Tibial artery (tissue), 4 donors: ENCODE measurements at places on chromosomes 6 and 20.

- no peaks in the 10 kb centered on the region for H3K4me1 ChIP-seq
- H3K27me3 ChIP-seq = no peaks in the 10 kb centered on the region
- DNase-seq = no peak
- H3K36me3 ChIP-seq = peaks cover 11% of the 10 kb centered on the region
- no peak overlapping the region for H3K4me3 ChIP-seq
Observed at GRCh38 chr6:25503686-25504085, 148.3 kb upstream of the SCGN start.

DNA sequence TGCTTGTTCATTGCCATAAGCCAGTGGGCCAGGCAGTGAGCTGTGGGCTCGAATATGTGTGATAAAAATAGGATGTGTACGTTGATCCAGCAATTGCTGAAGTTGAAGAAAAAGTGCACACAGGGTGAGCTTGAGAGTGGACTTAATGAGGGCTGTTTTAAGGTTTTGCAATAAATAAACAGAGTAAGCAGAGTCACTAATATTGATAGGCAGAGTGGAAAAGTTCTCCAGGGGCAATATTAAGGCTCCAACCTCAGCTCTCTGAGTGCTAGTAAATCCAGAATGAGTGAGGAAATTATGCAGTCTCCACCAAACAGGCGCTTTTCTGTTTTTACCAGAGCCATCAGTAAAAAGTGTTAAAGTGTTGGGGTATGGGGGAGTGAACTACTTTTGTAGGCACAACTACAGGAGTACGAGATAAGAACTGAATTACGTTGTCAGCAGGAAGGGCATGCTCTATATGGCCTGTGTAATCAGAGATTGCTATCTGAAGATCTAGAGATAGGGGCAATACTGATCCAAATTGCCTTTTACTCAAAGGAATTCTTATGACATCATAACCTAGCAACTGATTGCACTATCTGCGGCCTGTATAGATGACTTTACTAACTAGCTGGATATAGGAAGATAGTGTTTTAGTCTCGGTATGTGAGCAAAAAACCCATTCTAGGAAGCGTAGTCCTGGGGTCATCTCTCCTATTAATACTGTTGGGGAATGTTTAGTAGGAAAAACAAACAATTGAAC, 7.6 kb upstream of the TBC1D20 start:
- no peak overlapping the region for H3K27ac ChIP-seq
- H3K4me1 ChIP-seq = no peaks in the 10 kb centered on the region
- no peak overlapping the region for H3K4me3 ChIP-seq
- no peaks in the 10 kb centered on the region for H3K27me3 ChIP-seq
- no peak for DNase-seq
- H3K36me3 ChIP-seq = no peaks in the 10 kb centered on the region

DNA sequence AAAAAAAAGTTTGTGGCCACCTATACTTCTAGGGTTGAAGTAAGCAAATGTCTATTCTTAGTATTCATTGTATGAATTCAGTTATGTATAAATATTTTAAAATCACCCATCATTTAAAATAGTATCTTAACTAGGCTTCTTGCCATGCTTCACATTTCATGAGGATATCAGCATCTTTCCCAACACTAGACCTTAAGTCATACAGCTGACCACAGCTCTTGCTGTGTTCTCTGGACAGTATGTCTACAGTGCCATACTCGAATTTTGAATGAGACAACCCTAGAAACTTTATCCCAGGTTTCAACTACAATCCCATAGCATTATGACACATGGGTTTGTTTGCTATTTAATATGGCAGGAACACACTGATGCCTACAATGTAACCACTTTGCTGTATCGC, 5.2 kb downstream of the TXNDC5 start:
- peaks cover 15% of the 10 kb centered on the region for H3K4me1 ChIP-seq
- no peak overlapping the region for H3K27ac ChIP-seq
- H3K36me3 ChIP-seq = peaks cover 43% of the 10 kb centered on the region
- H3K4me3 ChIP-seq = no peak overlapping the region

DNA sequence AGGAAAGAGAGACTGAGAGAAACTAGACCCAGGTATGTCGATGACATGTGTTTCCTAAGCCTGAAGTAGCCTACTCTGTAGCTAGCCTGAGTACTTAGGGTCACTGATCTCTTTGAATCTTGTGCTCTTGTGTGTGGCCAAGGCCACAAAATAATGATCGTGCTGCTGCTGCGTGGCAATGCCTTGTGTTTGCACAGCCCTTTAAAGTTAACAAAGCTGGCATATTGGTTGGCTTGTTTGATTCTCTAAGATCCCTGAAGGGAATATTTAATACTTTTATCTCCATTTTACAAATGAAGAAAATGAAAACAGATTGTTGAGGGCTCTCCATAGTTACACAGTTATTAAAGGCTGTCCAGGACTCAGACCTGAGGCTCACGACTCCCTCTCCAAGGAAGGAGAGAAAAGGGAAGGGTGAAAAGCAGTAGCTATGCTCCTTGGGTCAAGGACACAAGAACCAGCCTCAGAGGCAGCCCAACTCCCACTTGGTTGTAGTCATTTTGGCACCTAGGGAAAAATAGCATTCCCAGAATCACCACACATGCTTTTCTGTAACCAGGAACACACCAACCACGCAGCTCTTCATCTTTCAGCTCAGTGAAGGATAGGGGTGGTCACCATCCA, 130.7 kb downstream of the LRFN2 start:
- no peaks in the 10 kb centered on the region for H3K4me1 ChIP-seq
- no peaks in the 10 kb centered on the region for H3K36me3 ChIP-seq
- peaks cover 4% of the 10 kb centered on the region for H3K27me3 ChIP-seq
- DNase-seq = no peak

DNA sequence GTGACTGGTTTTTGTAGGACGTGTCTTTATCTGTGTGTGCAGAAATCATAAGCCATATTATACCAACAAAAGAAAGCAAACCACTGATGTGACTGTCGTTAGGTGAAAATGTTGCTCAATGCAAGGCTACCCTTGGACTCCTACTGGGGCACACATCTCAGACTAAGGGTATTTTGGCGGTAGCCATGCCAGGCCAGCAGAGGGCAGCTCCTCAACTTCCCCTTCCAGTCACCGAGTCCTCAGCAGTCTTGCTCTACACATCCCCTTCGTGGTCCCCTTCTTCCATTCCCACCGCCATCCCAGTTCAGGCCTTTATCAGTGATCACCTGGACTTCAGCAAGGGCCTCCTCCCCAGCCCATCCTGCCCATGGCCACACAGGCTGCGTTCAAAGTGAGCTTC, 113.7 kb upstream of the GGTLC1 start:
- H3K27ac ChIP-seq = no peak overlapping the region
- DNase-seq = no peak
- H3K4me1 ChIP-seq = no peaks in the 10 kb centered on the region
- no peaks in the 10 kb centered on the region for H3K27me3 ChIP-seq

DNA sequence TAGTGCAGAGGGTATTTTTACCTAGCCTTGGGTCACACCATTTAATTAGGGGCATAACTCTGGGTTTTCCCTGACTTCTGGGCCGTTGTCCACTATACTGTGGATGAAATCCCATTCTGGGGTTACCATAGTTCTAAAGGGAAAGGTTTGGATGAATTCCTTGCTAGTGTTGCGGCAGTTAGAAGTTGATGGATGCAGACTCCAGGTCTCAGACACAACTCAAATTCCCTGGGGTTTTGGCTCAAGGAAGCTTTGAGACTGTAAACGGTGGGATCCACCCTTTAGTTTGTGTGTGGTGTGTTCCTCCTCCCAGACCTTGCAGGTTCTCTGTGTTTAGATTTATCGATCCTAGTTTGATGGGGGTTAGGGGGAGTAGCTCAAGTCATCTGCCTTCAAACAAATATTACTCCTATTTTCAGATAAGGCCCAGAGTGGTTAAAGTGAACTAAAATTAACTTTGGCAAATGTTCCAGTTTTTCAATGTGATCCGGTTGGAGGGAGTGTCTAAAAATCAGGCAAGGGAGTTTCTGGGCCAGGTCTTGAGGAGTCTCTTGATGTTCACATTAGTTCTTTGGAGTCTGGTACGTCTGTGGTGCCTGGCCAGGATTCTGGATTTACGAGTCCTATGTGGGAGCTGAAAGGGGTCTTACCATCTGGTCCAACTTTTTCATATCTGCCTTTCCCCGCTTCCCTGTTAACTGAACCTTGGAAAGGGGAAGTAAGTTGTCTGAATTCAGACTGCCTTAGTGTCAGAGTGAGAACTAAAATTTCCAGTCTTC, 1.5 kb downstream of the RALY start:
- peaks cover 54% of the 10 kb centered on the region for H3K4me1 ChIP-seq
- DNase-seq = no peak
- H3K27me3 ChIP-seq = no peaks in the 10 kb centered on the region
- no peaks in the 10 kb centered on the region for H3K36me3 ChIP-seq

- H3K4me1 ChIP-seq = no peaks in the 10 kb centered on the region
- H3K36me3 ChIP-seq = peaks cover 22% of the 10 kb centered on the region
- no peak for DNase-seq
- H3K27me3 ChIP-seq = no peaks in the 10 kb centered on the region
- peak overlapping the region; percentile 98 for H3K27ac ChIP-seq
Observed at GRCh38 chr6:19839237-19839546, 2.0 kb downstream of the ID4 start.

DNA sequence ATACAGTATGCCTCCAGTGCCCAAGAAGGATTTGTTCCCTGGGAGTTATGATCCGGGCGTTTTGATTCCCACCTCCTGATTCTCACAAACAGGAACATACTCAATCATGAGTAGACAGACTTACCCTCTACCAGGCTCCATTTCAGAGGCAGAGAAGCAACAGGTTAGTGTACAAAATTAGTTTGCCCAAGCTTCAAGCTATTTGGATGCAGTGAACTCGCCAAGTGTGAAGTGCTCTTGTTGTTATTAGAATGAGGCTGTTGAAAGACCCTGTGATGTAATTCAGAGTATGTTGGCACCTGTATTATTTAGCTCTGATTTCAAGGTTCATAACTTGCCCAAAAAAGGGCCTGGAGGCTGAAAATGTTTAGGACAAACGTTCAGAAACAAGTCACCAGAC, 247.0 kb downstream of the PHACTR1 start:
- no peaks in the 10 kb centered on the region for H3K36me3 ChIP-seq
- H3K4me3 ChIP-seq = peak overlapping the region; percentile 27
- no peak for DNase-seq
- peaks cover 80% of the 10 kb centered on the region for H3K4me1 ChIP-seq

- H3K36me3 ChIP-seq = no peaks in the 10 kb centered on the region
- H3K4me1 ChIP-seq = no peaks in the 10 kb centered on the region
- DNase-seq = no peak
- no peaks in the 10 kb centered on the region for H3K27me3 ChIP-seq
- no peak overlapping the region for H3K4me3 ChIP-seq
Observed at GRCh38 chr20:7908905-7909304, 31.4 kb downstream of the HAO1 start.

- no peak for DNase-seq
- peaks cover 29% of the 10 kb centered on the region for H3K4me1 ChIP-seq
- peak overlapping the region; percentile 95 for H3K27ac ChIP-seq
- H3K27me3 ChIP-seq = no peaks in the 10 kb centered on the region
- no peaks in the 10 kb centered on the region for H3K36me3 ChIP-seq
Observed at GRCh38 chr6:13404892-13405254, 76.5 kb upstream of the TBC1D7 start.

DNA sequence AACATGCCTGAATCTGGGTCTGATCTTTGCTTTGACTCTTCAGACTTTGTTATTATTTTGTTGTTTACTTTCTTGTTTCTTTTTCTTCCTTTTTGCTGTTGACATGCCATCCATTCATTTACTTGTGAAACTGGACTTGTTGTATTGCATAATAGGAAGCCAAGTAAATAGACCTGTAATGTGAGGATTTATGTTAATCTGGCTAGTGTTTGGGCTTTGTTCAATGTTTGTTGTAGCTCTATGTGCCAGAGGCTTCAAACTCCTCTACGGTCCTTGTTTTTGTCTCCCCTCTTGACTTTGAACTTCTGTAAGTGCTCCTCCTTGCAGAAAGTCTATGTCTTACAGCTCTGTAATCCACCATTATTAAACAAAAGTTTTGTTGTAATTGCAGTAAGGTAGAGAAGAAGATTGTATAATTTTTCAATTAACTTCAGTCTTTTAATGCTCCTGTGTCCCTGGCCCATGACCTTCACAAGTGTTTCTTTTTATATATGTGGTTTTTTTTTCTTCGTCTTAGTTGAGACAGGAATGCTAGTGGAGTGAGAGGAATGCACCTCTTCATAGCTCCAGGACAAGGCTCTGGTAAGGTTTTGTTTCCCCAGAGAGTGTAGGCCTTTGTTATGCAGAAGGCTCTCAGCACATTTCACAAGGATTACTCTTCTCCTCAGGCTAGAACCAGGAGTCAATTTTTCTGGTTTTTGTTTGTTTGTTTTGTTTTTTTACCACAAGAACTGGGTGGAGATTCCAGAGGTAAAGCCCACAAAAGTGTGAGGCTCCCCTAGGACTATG, 1061.8 kb upstream of the CITED2 start:
- H3K36me3 ChIP-seq = no peaks in the 10 kb centered on the region
- H3K4me1 ChIP-seq = peaks cover 16% of the 10 kb centered on the region
- H3K4me3 ChIP-seq = no peak overlapping the region
- no peak overlapping the region for H3K27ac ChIP-seq

DNA sequence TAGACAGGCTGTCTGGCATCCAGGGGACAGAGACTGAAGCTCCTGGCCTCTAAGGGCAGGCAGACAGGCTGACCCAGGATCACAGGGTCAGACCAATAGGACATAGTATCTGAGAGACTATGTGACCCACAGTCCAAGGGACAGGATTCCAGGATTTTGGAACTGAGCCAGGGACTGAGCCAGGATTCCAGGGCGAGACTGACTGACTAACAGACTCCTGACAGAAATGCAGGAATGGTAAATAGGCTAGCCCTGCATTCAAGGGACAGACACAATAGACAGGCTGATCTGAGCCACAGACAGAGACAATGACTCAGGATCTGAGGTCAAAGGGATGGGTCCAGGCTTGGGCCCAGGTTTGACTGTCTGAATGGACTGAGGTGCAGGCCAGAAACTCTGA, 19.8 kb downstream of the XKR7 start:
- H3K27ac ChIP-seq = no peak overlapping the region
- H3K4me3 ChIP-seq = no peak overlapping the region
- H3K4me1 ChIP-seq = no peaks in the 10 kb centered on the region
- no peaks in the 10 kb centered on the region for H3K36me3 ChIP-seq
- H3K27me3 ChIP-seq = no peaks in the 10 kb centered on the region

DNA sequence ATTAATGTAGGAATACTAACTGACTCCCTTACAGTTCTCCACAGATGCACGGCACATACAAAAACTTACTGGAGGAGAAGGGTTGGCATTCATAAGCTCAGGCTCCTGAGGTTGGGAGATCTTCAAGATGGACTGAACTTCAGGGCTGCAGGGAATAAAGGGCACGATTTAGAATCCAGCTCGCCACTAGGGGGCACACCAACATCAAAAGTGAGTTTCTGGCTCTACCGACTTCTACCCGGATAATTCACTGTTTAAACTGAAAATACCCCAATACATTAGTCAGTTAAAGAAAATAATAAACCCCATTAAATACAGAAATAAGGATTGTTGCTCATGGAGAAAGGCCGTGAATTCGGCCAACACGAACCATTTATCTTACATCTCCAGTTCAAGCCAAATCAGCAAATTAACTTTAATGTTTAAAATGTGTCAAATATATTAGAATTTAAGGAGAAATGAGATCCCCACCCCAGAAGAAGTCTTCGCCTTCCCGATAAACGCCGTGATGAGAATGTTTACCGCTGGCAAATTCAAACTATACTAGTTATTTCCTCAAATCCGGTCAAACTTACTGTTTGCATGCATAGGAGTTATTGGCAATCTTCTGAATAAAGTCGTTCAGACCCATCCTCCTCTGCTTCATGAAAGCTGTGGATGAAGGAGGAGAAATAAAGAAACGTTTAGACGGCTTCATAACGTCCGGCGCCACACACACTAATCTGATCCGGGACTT, 121.7 kb upstream of the SLC2A12 start:
- H3K4me1 ChIP-seq = peaks cover 32% of the 10 kb centered on the region
- H3K36me3 ChIP-seq = peaks cover 27% of the 10 kb centered on the region
- peak; percentile 88 for DNase-seq
- peak overlapping the region; percentile 80 for H3K4me3 ChIP-seq
- H3K27me3 ChIP-seq = no peaks in the 10 kb centered on the region
